ENCODE measurements at places on chromosomes 4 and X.
A peak's percentile ranks its signal among the peaks of the same experiment; 100 is the strongest.

- DNase-seq, result no peak
These were observed 114.3 kb upstream of the CPEB2 start for GRCh38 chr4:14887842-14888433.

- no peak for DNase-seq
These were observed 29.1 kb upstream of the MMAA start for GRCh38 chr4:145589916-145590702.

DNA sequence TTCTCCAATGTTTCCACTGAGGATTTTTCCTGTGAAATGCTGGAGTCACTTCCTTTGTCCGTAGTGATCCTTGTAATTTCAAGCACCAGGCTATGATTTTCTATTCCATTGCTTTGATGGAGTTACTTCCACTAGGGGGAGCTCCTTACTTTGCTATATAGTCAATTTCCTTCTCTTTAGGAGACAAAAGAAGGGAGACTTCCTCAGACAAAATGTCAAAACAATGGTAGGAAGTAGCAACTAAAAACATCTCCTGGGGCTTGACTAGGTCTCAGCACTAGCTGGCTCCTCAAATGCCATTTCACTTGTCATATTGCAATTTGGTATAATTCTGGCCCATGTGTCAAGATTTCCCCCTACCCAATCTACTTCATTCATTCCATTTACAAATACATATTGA, 24.1 kb downstream of the ZCCHC12 start:
- DNase-seq, result no peak

DNA sequence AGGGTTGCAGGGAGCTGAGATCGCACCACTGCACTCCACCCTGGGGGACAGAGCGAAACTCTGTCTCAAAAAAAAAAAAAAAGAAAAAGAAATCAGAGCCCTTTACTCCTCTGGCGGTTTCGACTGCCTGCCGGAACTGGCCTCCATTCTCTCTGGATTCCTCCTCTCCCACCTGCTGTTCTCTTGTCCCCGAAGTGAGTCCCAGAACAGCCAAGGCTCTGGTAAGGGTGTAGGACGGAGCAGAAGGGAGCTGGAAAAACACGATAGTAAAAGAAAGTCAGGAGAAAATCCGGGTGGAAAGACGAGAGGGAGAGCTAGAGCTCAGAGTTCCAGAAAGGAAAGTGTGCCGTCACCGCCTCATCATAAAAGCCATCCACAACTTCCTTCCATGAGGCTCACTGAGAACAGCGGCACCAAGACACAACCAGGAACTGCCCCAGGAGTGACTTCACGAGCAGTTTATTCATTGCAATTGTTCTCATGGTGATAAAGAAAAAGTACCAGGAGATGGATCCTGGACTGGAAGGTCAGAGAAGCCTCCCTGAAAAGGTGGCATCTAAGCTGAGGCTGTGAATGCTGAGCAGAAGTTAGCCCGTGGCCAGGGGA, 12.3 kb downstream of the TLR3 start:
- no peak for DNase-seq

DNA sequence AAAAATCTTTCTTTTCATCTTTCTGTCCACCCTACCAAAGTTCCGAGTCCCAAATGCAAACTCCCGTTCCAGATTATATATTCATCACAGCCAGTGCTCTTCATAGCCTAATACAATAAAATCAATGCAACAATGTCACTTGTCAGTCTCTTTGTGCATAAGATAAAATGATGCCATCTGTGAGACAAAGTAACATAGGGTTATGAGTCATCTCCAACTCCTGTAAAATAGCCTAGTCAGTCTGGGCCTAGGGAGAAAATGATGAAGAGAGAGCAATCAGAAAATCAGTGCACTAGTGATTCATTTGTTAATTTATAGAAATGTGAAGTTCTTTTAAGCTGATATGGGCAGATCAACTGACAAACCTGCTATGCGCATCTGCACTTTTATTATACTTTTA, 689.1 kb upstream of the DIAPH2 start:
- DNase-seq, result no peak

DNA sequence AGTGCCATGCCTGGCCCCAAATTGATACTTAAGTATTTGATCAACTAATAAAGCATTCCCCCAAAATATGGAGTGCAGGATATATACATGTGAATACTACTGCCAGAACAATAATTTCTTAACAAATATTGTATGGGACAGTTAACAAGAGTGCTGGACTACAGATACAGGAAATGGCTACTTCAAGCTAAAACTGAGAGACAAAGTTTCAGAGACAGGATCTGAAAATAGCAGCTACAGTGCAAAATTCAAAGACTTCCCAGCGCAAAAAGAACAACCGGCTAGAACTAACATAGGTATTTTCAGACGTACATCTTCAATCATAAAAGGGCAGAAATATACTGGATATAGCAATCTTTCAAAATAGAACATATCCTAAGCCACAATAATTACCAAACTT, 6.3 kb downstream of the ATRX start:
- DNase-seq, result no peak

DNA sequence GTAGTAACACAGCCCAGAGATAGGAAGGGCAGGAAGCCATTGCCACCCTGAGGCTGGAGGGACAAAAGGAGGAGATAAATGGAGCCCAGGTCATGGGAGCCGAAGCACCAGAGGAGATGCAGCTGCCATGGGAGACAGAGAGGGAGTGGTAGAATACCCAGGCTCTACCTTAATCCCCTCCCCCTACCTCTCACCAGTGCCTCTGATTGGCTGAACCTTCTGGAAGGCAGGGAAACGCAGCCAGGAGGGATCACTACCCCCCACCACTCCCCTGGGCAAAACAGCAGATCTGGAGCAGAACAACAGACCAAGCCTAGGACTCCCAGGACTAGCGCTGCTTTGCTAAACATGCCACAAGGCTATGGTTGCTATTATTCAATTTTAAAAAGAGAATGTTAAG, 114.2 kb downstream of the ZNF827 start:
- peak; percentile 84 for DNase-seq

GRCh38 chr4:1360423-1361283, 13.6 kb downstream of the UVSSA start:
- DNase-seq, result no peak

DNA sequence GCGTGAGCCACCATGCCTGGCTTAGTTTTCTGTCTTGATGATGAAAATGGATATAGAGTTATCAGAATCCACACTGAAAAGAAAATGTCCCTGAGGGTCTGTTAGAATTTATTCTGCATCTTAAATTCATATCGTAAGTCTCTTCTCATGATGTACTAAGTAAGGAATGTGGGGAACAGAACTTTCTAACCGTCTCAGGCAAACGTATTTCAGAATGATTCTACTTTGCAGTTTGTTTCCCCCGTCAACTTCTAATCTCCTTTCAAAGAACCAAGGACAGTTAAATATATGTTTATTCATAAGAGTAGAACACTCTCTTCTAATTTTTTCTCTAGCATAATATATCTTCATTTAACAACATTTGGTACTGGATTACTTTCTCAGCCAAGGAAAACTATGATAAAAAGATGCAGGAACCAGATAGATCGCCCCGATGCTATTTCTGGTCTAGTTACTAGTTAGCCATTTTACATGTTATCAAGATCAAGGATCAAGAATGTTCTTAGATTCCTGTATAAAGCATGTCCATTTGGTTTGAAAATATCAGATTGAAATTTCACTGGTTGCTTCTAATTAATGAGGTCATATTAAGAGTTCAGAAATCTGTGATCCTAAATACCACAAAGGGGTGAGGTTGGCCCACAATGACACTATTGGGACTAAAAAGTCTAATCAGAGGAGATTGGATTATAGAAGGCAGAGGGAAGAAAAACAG, 49.5 kb downstream of the METTL14 start:
- no peak for DNase-seq

GRCh38 chr4:71107726-71108125, 114.3 kb downstream of the DCK start:
- no peak for DNase-seq

DNA sequence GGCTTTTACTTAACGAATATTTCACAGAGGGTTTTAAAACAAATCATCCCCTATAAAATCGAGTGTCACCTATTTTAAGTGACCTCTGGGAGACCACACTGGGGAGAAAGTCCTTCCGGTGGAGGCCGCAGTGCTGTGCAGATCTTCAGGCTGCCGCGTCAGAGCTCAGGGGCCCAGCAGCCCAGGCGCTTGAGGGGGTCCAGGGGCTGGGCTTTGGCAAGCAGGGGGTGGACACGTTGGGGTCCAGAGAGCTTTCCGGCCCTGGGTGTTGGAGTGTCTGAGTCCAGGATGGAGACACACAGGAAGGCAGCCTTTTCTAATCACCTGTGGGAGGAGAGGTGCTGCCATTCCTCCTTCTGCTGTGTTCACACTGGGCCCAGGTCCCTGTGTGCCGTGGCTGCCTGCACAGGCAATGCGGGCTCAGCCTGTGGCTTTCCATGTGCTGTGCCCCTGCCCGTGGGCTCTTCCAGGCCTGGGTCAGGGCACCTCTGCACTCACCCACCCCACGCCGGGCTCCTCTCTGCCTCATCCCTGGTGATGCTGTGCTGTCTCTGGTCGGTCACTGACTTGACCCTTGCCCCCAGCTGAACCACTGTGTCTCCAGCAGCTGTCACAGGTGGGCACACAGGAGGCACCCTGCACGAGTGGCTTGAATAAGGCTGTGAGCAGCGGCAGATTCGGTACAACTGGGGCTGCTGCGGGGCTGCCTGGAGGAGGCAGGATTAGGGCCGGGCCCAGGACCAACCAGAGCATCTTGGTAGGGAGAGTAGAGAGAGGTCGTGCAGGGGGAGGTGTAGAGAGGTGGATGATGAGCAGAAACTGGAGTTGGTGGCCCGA, 10.0 kb downstream of the HTRA3 start:
- no peak for DNase-seq

All from BE2C (cell line).